Right kidney (tissue), 9 donors: ENCODE measurements at places on chromosomes 6 and 20.

- no peak for DNase-seq
Measured at GRCh38 chr6:157246771-157247484, 76.4 kb downstream of the TMEM242 start.

- no peak for DNase-seq
Measured at GRCh38 chr6:158077676-158078075, 90.4 kb downstream of the SERAC1 start.

- no peak for DNase-seq
Measured at GRCh38 chr6:131510591-131510990, 62.4 kb upstream of the ARG1 start.

DNA sequence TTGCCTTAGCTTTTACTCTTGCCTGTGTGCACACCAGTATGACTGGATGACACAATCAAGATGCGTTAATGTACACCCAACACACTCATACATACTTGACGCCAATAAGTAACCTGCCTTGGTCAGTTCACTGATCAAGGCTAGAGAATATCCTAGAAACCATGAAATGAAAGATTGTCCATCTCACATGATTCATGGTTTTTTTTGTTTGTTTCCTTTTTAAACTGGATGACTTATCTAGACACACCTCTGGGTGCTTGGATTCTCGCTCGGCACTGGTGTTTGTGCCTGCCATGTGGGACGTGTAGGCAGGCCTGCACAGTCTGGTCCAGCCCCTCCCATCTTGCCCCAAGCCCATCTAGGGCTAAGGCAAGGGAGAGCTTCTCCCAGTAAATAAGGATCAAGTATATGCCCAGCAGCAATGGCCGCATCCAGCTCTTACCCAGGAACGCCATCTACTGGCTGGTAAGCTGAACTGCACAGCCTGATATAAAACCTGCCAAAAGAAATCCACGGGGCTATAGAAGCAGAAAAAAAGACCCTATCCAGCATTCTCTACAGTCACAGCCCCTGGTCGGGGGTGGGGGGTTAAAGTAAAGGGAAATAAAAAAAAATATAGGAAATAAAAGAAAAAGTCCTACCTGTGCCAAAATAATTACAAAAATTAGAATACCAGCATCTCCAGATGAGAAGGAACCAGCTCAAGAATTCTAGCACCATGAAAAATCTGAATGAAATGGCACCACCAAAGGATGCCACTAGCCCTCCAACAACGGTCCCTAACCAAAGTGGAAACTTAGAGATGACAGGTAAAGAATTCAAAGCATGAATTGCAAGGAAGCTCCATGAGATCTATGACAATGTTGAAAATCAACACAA is 73.3 kb downstream of the OTOR start:
- DNase-seq, result no peak

DNA sequence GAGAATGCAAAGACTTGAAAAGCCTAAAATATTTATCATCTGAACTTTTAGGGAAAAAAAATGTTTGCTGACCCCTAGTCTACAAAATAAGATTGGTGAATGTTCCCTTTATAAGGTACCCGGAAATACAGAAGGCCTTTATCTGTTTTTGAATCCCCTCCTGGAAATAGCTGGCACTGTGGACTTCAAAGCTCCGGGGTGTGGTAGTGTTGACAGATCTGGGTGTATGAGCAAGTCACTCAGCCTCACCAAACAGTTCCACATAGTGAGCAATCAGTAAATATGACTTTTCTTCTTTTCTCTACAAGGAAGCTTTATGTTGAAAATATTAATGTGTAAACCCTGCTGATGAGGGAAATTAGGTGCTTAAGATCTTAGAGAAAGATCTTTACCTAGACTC is 29.2 kb upstream of the HTR1B start:
- no peak for DNase-seq

GRCh38 chr6:40953486-40953885 is 85.5 kb downstream of the UNC5CL start:
- DNase-seq, result no peak

GRCh38 chr20:49132995-49133478 is 55.1 kb downstream of the STAU1 start:
- peak; percentile 47 for DNase-seq

DNA sequence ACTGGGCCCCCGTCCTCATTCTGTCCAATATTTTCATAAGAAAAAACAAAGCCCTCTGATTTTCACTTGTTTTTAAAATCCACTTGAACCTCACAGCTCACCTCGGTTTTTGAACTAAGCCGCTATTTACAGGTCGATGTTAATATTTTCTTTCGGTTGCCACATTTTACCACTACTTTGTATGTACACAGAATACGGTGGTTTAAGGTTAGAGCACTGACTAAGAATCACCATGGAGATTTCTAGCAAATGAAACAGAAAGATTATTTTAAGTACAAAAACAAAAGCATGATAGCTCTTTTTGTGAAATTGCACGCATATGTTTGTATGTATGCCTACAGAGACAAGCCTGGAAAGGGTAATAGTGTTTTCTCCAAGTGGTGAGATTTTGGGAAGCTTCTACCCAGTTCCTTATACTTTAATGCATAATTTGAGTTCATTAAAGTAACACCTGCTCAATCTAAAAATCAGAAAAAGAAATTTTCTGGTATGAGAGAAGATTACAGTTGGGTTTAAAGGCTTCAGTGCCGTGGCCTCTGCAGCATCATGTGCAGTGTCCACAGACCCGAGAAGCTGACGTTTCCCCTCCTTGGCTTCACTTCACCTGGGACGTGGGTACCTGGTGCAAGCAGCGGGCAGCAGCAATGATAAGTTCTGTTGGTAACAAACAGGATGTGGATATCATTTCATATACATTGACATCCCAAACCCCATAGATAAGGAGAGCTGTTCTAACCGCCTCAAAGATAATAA is 144.0 kb downstream of the UST start:
- DNase-seq, result no peak

GRCh38 chr20:37948956-37949355 is 46.0 kb downstream of the VSTM2L start:
- DNase-seq, result no peak

DNA sequence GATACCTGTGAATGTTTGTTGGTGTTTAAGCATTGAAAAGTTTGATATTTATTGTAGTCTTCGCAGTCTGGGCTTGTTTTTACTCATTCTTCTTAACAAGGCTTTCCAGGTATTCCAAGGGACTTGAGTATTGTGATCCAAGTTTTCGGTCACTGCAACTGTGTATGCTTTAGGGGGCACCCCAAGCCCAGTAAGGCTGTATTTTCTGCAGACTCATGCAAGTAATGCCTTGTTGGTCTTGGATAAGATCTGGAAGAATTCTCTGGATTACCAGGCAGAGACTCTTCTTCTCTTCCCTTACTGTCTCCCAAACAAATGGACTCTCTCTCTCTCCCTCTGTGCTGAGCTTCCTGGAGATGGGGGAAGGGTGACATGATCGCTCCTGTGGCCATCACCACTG is 82.1 kb downstream of the RFPL4B start:
- no peak for DNase-seq

DNA sequence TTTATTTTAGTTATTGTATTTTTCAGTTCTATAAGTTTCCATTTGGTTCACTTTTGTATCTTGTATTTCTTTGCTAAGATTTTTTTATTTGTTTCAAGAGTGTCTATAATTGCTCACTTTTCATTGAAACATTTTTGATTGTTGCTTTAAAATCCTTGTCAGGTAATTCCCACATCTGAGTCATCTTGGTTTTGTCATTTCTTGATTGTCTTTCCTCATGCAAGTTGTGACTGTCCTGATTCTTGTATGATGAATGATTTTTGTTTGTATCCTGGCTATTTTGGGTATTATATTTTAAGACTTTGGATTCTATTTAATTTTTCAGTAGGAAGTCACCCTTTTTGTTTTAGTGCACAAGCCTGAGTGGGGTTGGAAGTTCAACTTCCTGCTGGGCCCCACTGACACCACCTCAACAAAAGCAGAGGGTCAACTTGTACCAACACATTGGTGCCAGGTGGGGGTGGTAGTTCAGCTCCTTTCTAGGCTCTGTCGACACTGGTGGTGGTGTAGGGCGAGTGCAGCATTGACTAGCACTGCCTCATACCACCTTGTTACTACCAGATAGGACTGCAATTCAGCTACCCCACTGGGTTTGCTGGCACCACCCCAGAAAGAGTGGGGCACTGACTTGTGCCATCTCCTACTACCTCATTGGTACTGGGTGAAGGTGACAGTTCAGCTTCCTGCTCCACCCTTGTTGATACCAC is 8.8 kb downstream of the RSPH3 start:
- no peak for DNase-seq

GRCh38 chr20:10314198-10314597 is 95.6 kb downstream of the SNAP25 start:
- no peak for DNase-seq

- DNase-seq, result peak; percentile 74
Measured at GRCh38 chr20:62925420-62926228, 681 bp downstream of the DIDO1 start.

DNA sequence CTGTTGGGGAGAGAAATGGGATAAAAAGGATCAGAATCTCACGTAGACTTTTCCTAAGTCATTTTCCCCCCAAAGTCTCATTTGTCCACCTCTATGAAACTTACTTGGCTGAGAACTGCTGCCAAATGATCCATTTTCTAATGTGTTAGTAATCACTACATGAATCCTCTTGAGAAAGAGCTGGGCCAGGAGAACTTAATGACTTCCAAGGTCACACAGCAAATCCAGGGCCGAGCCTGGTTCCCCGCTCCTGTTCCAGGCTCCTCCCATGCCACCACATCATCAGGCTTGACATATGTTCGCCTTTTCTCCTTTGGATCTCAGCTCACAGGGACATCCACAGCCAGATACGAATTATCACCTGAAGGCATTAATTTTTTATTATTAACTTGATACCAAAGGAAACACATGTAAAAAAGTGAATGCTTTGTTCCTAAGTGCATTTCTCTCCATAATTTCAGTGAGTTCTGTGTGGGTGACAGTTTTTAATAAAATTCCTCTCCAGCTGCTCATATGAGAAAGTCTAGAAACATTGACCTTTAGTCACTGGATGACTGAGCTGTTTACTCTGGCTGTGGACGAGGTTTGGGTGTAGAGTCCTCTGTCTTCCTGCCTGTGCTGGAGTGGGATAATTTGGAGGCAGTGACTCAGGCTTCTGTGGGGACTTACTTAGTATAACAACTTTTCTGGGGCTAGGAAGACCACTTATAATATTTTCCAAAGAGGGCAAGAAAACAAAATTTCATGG is 276.3 kb downstream of the PAX1 start:
- no peak for DNase-seq

DNA sequence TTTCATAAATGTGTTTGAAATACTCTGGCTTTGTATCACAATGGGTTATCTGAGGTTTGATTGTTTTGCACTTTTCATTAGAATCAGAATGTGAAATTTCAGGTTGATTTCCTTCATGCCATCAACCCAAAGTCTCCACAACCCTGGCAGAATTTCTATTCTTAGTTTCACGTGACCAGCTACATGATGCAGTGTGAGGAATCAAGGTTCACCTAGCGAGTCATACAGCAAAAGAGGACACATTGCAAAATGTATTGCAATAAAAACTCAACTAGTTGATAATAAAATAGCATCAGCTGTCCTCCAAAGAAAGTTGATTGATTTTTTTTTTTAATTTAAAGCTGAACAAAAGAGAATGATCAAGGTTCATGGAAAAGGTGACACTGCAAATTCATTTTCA is 2.2 kb downstream of the HAO1 start:
- no peak for DNase-seq

DNA sequence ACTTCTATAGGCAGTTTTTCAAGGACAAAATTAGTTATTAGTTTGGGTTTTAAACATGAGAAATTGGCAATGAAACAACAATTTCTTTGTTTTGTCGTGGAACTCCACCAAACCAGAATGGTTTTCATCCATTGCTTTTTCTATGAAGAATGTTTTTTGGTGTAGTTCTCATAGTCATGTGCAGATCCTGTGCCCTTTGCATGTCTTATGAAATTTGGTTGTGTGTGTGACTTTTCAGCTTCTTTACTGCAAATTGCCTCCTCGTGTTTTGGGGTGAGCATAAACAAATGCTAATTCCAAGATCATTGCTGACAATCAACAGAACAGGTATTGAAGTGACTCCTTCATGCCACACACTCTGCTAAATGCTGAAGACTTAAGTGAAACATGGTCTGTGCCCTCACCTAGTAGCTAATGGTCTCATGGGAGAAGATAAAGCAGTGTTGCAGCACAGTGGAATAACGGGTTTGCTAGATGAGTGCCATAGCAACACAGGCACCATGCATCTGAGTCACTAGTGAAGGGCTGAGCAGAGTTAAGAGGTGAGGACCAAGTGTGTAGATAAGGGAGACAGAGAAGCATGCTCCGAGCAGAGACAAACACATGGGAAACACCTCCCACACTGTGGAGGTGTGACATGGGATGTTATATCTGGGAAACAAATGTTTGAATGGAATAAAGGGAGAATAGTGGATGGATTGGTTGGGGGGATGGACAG is 120.0 kb downstream of the SLC16A10 start:
- DNase-seq, result no peak

GRCh38 chr6:2140438-2141128 is 104.8 kb downstream of the GMDS start:
- no peak for DNase-seq

- DNase-seq, result no peak
Measured at GRCh38 chr6:79427721-79428120, 109.5 kb downstream of the LCA5 start.

DNA sequence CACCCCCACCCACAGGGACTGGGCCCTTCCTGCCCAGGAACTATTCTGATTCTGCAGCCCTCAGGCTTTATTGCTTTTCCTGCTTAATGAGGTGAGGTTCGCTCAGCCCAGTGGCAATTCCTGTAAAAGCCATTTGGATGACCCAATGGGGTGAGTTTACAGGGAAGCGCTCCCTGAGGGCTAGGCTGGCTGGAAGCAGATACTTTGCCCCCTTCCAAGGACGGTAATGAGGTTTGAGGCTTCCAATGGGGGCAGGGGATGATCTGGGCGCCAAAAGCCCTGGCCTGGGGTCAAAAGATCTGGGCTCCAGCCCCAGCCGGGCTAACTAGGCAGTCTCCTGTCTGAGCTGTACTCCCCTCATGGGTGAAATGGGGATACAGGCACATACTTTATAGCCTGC is 41.8 kb downstream of the RIPOR3 start:
- DNase-seq, result no peak

GRCh38 chr6:128327890-128328289 is 192.5 kb downstream of the PTPRK start:
- DNase-seq, result no peak

- DNase-seq, result no peak
Measured at GRCh38 chr20:23640671-23641667, 3.2 kb upstream of the CST3 start.

- no peak for DNase-seq
Measured at GRCh38 chr6:128388380-128388779, 132.0 kb downstream of the PTPRK start.

- DNase-seq, result no peak
Measured at GRCh38 chr6:132548746-132549463, 3.6 kb upstream of the TAAR8 start.

- DNase-seq, result no peak
Measured at GRCh38 chr6:116667623-116668022, 943 bp downstream of the ZUP1 start.

DNA sequence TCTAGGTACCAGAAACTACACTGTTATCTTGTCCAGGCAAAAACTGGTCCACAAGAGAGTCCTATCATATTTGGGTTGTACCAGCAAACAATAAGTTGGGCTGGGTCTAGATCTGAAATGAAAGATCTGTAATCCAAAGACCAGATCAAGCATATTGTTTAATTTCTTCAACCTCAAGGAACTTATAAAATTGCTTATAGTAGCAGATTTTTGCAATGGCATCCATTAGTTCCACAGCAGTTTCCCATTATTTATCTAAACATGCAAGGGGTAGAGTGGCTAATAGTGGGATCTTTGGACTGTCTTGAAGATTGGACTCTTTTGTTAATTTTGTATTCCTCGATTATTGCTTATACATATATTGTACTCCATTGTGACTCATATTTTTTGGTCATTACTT is 40.5 kb upstream of the SNAP25 start:
- DNase-seq, result no peak

- no peak for DNase-seq
Measured at GRCh38 chr20:40868551-40869217, 159.9 kb upstream of the TOP1 start.
